ENCODE measurements at places on chromosomes 6 and 20. TPM values are rescaled to one million over a fixed set of nuclear protein-coding genes. Genes with fewer than 3 reads are reported as not detected.

KCNK16 gene
- not detected for total RNA-seq

DNA sequence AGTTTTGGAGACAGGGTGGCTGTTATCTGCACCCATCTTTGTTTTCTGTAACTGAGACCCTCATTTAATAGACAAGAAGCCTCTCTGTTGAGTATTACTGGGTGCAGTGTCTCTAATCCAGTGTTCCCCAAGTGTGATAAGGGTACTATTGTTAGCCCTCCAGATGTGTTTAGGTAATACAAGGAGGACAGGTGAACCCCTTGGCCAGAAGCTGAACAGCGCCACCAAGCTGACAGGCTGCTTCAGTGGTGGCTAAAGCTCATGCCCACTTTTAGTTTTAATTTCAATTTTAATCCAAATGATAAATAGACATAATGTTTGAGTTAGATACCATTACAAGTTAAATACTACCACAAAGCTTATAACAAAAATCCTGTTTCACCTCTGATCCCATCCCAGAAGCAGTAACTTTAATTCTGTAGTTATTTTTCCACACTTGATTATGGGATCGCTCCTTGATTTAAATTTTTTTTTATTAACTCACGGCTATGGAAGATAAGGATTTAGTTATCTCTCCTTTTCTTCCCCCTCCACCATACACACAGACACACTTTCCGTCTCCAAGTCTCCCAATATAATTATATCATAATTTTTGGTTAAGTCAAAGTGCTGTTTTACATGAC is 8.4 kb upstream of the STK35 start:
- H3K4me3 ChIP-seq, result no peak overlapping the region
- H3K4me1 ChIP-seq, result no peaks in the 10 kb centered on the region
- H3K36me3 ChIP-seq, result no peaks in the 10 kb centered on the region

GRCh38 chr6:43667245-43668150 is 20.1 kb downstream of the MRPS18A start:
- DNase-seq, result peak; percentile 85
- peak overlapping the region; percentile 97 for H3K27ac ChIP-seq
- peaks cover 54% of the 10 kb centered on the region for H3K4me1 ChIP-seq
- peak overlapping the region; percentile 17 for H3K4me3 ChIP-seq
- H3K27me3 ChIP-seq, result no peaks in the 10 kb centered on the region
- peaks cover 20% of the 10 kb centered on the region for H3K36me3 ChIP-seq

- no peaks in the 10 kb centered on the region for H3K27me3 ChIP-seq
- DNase-seq, result peak; percentile 15
- H3K4me3 ChIP-seq, result no peak overlapping the region
- peaks cover 2% of the 10 kb centered on the region for H3K36me3 ChIP-seq
- H3K4me1 ChIP-seq, result peaks cover 13% of the 10 kb centered on the region
Measured at GRCh38 chr20:32333988-32334885, 23.9 kb upstream of the ASXL1 start.

DNA sequence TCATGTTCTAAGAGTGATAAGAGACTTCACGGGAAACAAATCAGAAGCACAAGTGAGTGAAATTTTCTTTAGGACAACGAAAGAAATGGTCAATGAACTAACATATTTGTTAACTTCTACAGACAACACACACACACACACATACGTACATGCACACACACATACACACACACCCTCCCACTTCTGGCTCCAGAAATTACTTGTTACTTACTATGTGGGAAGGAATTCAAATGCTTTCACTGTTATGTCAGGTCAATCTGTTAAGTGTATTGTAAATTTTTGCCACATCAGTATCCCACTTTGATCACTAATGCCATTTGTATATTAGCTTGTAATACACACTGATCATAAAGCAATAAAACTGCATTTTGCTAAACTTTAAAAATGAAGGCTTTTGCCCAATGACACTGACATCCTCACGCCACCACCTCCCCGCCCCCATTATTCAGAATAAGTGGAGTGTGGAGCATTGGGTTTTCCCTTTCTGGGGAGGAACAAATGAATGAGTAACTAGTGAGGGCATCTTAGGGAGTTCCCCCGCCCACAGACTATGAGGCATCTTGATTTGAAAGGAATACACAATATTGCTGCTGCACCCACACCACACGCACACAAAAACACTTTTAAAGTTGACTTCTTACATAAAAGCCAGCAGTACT is 76.2 kb downstream of the ATXN1 start:
- H3K4me1 ChIP-seq, result peaks cover 47% of the 10 kb centered on the region
- H3K27me3 ChIP-seq, result no peaks in the 10 kb centered on the region
- H3K27ac ChIP-seq, result no peak overlapping the region
- H3K4me3 ChIP-seq, result no peak overlapping the region
- DNase-seq, result no peak

Measured in gastrocnemius medialis (tissue), 4 donors.